ENCODE measurements at places on chromosomes 6 and 20.

GRCh38 chr6:106547601-106548453, 81.5 kb downstream of the RTN4IP1 start:
- DNase-seq = no peak

- DNase-seq = no peak
Measured at GRCh38 chr6:90484903-90485302, 102.0 kb downstream of the MAP3K7 start.

DNA sequence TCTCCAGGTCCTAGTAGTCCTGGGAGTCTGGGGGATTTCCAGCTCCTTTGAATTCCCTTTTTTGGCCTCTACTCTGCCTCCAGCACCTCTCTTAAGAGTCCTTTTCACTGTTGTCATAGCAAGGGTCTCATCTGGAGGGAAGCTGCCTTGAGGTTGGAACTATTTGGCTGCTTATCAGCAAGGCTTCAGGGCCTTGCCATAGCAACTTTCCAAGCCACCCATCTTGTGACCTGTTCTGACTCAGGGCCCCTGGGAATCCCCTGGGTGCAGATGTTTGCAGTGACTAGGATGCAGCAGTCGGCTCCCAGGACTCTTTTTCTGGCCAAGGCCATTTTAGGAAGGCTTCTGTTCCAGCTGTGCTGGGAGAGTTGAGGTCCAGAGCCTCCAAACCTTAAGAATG, 12.4 kb downstream of the PKIG start:
- DNase-seq = no peak

GRCh38 chr6:150788089-150788488, 77.4 kb upstream of the MTHFD1L start:
- no peak for DNase-seq

DNA sequence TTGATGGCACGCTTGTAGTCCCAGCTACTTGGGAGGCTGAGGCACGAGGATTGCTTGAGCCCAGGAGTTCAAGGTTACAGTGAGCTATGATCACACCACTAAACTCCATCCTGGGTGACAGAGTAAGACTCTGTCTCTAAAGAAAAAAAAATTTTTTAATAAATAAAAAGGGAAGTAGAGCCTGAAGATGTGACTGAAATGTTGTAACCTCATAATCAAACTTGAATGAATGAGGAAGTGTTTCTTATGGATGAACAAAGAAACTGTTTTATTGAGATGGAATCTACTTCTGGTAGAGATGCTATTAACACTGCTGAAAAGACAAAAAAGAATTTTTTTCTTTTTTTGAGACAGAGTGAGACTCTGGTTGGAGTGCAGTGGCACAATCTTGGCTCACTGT, 6.7 kb downstream of the MAK start:
- DNase-seq = no peak

GRCh38 chr6:29813809-29814208, 13.8 kb upstream of the HLA-G start:
- DNase-seq = no peak

- DNase-seq = no peak
Measured at GRCh38 chr6:51027283-51028065, 208.8 kb downstream of the TFAP2B start.
